ENCODE measurements at places on chromosomes 3 and 15.

GRCh38 chr3:66036586-66037148 lies 2.1 kb downstream of the MAGI1 start:
- DNase-seq, result no peak

DNA sequence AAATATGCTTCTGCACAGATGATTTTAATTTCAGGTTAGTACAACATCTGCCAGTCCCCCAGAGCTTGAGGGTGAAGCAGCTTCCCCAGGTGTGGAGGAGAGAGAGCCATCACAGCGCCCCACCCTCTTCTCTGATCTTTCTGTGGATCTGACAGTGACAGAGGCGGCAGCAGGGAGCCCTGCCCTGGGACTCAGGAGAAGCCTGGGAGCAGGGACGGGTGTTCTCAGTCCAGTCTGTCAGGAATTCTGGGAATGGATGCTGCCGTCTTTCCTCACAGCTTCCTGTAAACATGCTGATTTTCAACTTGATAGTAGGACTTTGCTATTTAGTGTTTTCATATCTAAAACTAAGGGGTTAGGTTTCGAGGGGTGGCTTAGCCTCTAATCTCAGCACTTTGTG lies 11.4 kb upstream of the RAB8B start:
- DNase-seq, result no peak

GRCh38 chr3:118400886-118401285 lies 633.8 kb downstream of the IGSF11 start:
- no peak for DNase-seq

GRCh38 chr15:57544848-57545480 lies 46.7 kb upstream of the MYZAP start:
- no peak for DNase-seq

- no peak for DNase-seq
Observed at GRCh38 chr3:62343755-62344154, 29.6 kb downstream of the FEZF2 start.
